ENCODE measurements at places on chromosomes 2 and 18.

GRCh38 chr2:200795028-200795440 is 16.7 kb upstream of the BZW1 start:
- no peak for DNase-seq

GRCh38 chr2:73971722-73972121 is 13.0 kb upstream of the TET3 start:
- no peak for DNase-seq

GRCh38 chr2:26710743-26711456 is 18.4 kb downstream of the KCNK3 start:
- DNase-seq = no peak

- no peak for DNase-seq
These were observed 256.2 kb downstream of the TSN start for GRCh38 chr2:122011493-122012270.

- DNase-seq = no peak
These were observed 3.5 kb upstream of the HAAO start for GRCh38 chr2:42795841-42796301.
